GM12891 (cell line): ENCODE measurements at places on chromosomes 4 and X.

DNA sequence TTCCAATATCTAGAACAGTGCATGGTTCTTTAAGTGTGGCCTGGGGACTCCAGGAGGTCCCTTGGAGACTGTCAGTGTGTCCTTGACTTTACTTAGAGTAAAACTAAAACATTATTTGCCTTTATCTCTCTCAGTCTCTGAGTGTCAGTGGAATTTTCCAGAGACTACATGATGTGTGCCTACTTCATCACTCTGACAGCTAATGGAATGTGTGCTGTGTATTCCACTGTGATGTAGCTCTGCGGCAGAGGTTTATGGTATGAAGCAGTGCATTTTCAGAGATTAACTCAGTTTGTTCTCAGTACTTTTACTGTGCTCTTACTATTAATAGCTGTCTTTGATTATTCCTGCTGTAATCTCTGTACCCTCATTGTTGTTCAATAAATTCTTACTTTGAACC lies 85.6 kb downstream of the MANBA start:
- no peak for DNase-seq

GRCh38 chr4:657338-657833 lies 16.7 kb downstream of the ATP5ME start:
- no peak for DNase-seq

GRCh38 chrX:39850209-39850608 lies 247.5 kb downstream of the BCOR start:
- no peak for DNase-seq

- no peak for DNase-seq
Observed at GRCh38 chrX:97636473-97637140, 752.9 kb downstream of the RPA4 start.

DNA sequence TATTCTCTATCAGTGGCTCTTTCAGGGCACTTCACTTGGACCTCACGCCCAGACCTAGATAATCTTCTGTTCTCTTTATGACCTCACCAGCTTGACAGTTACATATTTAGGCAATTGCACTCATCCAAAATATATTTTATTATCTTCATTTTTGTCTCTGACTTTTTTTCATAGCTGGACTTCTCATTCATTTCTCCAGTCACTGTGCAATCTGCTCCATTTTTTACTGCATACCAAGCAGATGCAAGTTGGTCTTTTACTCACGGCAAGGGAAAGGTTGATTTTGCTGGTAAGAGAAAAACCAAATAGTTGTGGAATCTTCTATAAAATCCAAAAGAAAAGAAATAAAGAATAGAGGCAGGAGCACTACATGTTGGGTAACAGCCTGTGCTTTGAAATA lies 31.7 kb downstream of the MAD2L1 start:
- no peak for DNase-seq

DNA sequence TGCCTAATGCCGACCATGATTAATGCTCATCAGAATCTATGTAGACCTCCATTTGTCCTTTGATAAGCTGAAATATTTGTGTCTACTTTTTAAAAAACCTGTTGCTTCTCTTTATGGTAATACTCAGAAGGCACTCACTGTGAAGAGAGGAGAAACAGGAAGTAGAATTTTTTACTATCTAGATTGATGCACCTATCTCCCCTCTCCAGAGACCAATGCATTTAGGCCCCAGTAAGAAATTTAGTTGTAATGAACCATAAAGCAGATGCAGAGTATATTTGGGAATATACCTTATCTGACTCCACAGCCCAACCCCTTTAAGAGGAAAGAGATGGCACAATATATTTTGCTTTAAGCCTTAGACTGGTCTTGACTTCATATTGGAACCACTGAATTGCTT lies 11.1 kb downstream of the TBL1X start:
- DNase-seq = no peak

DNA sequence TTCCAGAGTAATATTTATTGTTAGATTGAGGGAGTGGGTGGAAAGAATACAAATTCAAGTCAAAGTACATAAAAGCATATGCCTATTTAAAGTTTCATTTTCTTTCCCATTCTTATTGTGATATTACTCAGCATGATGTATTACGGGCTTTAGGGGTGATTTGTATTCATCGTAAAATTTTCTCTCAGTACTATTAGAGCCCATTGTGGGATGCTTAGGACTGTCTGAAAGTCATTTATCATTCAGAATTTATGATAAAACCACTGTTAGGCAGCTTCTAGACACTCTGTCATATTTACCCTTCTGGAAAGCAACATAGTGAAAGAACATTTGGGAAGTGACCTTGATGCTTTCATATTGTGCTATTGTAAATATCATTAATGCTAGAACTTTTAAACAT lies 45.9 kb downstream of the AGA start:
- no peak for DNase-seq

DNA sequence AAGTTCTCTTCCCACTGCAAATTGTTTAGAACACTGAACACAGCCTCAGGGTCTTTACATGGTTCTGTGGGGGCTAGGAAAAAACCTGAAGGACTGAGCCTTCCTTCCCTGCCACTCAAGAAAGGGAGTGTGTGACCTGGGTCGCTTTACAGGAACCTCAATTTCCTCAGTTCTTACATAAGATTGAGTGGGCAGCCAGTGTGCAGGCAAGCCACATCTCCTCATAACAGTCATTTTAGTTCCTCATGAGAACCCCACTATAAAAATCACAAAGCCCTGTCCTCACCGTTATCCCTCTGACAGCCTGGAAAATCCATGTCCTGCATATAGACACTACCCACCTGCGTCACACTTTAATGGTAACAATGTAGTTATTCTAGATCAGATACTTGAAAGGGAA lies 2.1 kb upstream of the ETDC start:
- no peak for DNase-seq

DNA sequence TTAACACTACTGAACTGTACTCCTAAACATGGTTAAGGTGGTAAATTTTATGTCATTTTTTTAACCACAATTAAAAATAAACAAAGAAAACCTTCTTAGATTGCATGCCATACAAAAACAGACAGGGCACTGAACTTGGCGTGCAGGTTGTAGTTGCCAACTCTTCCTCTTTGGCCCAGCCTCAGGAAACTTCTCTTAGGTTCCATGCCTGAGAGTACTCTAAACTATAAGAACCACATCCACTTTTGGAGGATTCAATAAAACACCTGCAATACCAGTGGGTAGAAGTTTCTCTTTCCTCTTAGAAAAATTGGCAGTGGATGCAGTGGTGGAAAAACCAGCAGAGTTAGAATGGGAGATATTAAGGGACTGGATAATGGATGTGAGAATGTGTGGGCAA lies 103.4 kb downstream of the LUZP4 start:
- no peak for DNase-seq

GRCh38 chrX:17046478-17047097 lies 100.1 kb downstream of the REPS2 start:
- peak; percentile 5 for DNase-seq

DNA sequence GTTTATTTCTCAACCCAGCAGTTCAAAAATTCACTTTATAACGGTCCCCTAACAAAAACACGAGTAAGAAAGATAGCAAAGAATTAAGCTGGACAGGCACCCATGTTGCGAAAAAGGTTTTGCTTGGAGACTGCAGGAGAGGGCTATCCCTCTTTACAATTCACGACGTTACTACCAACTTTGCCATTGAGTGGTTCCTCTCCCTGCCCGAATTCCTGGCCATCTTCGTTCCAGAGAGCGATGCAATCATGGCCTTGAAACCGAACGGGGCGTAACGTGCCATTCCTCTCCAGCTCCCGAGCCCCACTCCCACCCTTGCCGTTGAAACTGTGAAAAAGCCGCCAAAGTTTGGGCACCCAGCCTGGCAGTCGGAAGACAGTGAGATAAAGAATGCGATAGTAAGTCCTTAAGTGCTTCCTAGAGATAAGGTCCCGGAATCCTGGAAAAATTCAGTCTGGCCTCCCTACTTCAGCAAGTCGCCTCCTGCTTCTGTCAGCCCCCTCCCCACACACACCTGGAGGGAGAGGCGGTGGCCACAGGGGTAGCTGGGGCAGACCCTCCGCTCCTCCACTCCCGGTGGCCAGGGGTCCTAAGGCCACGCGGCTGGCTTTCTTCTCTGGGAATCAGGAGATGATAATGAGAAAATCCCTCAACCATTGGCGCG lies 65.2 kb downstream of the FBXO8 start:
- DNase-seq = no peak
